ENCODE measurements at places on chromosomes 11 and 22.

GRCh38 chr11:114762408-114762807 lies 84.1 kb downstream of the NXPE2 start:
- DNase-seq, result no peak

DNA sequence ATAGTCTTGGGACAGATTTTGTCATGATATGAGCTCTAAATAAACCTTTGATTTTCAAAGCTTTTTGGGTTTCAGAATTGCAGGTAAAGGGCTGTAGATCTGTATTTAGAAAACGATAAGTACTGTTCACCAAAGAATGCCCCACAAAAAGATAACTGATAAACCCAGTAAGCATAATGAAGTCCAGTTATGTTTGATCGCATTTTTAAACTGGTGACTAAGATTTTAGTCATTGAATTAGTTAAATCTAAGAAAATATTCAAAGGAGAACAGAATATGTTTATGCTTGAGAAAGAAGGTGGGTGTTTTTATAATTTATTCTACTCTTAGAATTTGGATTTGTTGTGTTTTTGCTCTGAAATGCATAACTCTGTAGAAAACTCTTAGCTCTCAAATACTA lies 11.6 kb downstream of the DEPDC7 start:
- no peak for DNase-seq

- DNase-seq, result peak; percentile 78
Observed at GRCh38 chr11:77819411-77819920, 1.1 kb downstream of the RSF1 start.

- DNase-seq, result no peak
Observed at GRCh38 chr22:45867118-45867905, 109.7 kb downstream of the WNT7B start.

DNA sequence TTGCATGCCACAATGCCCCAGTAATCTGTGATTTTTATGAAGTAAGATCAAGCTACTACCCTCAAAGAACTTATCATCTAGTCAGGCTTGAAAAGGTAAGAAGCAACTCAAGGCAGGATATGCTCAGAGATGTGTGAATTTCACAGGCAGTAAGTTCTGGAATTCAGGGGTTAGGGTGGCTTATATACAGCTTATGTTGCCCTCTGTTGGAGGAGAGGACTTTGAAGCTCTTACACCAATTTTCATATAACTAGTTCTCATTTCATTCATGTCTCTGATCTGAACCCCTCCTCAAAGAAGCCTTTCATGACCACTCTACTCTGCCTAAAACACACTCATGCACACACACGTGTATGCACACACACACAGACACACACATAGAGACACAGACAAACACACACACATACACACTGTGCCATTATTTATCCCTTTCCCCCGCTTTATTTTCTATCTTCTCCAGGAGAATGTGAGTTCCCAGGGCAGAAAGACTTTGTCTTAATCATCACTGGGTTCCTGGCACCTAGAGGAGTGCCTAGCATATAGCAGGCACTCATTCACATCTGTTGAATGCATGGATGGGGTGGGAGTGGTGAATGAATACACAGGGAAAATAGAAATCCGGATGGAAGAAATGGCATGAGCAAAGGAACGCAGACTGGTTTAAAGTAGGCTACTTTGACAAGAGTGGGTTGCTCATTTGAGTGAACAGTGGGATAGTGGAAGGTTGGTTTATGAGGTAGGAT lies 220.7 kb upstream of the ZBED5 start:
- DNase-seq, result no peak

DNA sequence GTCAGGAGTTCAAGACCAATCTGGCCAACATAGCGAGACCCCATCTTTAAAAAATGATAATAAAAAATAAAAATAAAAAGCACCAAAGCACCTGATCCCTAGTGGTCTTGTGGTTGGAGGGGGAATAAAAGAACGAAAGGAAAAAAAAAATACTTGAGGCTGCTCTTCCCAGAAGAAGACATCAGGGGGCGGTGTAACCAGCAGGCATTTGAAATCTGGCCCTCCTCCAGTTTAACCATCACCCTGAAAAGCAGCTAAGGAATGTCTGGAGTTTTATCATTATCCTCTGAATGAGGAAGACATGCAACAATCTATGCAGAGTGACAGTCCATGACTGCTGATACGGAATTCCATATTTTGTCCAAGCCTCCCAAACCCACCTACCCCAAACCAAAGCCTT lies 5.6 kb upstream of the KCTD17 start:
- DNase-seq, result no peak

- no peak for DNase-seq
Observed at GRCh38 chr11:44308923-44309477, 939 bp downstream of the ALX4 start.

DNA sequence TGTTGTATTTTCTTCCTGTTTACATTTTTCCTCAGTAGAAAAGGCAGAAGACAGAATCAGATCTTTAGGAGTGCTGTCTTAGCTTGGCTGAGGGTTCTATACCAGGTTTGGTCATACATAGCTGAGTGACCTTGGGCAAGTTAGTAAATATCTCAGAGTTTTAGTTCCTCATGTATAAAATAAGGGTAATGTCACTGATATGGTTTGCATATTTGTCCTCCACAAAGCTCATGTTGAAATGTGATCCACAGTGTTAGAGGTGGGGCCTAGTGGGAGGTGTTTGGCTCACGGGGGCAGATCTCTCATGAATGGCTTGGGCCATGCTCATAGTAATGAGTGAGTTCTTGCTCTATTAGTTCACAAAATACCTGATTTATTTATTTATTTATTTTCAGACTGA lies 7.5 kb upstream of the HTR3A start:
- DNase-seq, result no peak

- DNase-seq, result no peak
Observed at GRCh38 chr11:46117842-46118241, 3.4 kb downstream of the PHF21A start.

DNA sequence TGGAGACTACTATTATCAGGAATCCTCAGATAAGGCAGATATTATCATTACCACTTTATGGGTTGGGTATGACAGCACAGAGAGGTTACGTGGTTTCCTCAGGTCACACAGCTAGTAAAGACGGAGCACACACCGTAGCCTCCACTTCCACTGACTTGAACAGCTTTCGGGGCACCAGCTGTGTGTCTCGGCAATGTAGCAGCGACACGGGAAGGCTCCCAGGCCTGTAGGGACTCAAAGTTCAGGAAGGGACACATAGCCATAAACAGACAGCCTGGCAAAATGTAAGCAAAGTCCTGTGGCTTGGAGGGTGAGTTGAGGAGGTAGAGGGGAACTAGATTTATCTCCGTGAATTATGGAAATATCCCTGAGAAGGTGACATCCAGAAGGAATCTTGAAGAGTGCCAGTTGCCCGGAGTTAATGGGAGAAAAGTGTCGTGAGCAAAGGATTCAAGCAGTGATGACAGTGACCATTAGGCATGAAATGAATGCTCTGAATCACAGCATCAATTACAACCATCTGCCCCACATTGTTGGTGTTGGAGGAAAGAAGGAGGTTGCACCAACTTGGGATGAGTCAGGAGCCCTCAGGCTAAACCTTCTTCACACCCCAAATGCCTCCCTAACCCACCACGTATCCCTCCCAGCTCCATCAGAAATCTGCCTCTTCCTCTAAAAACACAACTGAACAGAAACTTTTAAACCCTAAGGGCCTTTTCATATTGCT lies 106.7 kb upstream of the ASPHD2 start:
- DNase-seq, result no peak

DNA sequence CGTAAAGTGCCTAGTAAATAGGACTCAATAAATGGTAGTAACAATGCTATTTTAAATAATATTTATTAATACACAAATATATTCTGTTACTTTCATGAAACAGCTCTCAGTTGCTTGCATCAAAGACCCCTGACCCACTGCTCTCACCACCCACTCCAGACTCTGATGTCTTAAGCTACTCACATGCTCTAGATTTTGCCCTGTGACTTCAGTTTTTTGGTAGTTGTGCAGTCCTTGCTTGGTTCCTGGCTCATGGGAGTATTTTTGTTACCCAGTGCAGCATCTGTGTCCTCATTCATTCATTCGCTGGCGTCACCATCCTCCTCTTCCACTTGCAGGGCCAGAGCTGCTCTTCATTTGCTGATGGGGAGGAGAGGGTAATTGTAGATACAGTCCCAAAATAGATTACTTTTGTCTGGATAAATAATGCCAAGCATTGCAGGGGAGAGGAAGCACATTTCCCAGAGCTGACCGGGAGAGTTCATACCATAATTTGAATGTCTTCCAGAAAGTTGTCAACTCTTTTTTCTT lies 12.7 kb downstream of the MRPL48 start:
- no peak for DNase-seq

- DNase-seq, result no peak
Observed at GRCh38 chr11:11113626-11114025, 239.4 kb downstream of the CSNK2A3 start.

GRCh38 chr11:119685111-119685746 lies 43.8 kb downstream of the NECTIN1 start:
- no peak for DNase-seq

DNA sequence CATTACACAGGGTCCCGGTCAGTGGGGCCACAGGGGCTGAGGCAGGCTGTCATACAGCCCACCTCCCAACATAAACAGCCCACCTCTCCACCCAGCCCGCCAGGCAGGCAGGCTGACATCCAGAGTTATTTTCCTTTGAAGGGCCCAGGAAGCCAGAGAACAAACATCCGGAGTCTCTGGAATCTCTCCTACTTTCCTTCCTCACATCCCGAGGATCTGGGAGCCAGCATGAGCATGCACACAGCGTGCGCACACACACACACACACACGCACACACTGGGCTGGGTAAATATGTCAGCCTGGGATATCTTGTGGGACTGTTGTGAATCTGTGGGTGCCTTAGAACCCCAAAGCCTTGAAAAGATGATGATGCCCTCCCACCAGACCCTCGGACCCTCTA lies 55.4 kb downstream of the PDE2A start:
- no peak for DNase-seq

DNA sequence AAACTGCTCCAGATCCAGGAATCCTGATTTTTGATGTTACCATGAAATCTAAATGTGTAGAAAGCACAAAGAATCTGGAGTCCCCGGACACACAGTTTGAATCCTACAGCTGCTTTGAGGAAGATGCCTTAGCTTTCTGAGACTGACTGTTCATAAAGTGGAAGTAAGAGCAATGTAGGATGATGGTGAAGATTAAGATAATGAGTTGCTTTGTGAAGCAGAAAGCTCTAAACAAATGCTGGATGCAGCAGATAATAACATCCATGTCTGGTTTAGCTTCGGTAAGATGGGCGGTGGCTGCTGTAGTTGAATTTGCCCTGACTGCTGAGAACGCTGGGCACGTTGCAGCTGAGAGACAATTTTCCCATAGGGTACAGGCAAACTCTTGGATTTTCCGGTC lies 20.1 kb downstream of the OVOL1 start:
- no peak for DNase-seq

- peak; percentile 13 for DNase-seq
Observed at GRCh38 chr11:68904248-68904847, 657 bp downstream of the IGHMBP2 start.

GRCh38 chr11:121451986-121452608 lies at the start of gene SORL1:
TSS of gene SORL1 (plus strand) at chr11:121452314. CDS start at chr11:121452332, 18 bp downstream.
- DNase-seq, result peak; percentile 71

DNA sequence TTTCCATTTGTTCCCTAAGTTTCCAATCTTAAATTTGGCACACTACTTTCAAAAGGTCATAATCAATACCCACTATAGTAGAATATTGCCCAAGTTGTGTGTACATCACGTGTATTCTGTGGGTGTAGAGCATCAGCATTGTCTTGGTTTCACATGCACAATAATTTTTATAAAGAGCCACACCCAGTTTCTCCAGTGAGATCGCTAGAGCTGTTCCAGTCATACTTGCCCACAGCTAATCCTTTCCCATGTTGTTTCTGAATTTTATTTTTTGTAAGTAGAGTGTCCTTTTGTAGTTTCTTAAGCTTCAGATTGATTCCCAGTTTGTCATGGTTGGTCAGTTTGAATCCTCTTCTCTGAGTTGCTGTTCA lies 13.7 kb downstream of the FAM118B start:
- no peak for DNase-seq

DNA sequence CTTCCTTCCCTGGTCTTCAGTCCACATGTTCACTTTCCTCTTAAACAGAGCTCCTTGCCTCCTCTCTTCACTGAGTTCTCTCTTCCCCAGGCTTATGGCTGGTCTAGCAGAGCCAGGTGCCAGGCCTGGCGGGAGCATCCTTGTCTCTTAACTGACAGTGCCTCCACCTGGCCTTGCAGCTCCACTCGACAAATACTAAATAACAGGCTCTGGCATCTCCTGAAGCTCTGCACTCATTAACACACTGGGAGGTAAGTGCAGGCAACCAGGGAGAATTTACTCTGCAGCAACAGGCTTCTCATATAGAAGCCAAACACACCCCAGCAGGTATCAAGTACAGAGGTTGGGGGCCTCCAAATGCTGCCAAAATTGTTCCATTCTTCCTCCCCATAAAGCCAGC lies 438.1 kb downstream of the SOX6 start:
- DNase-seq, result no peak

- DNase-seq, result no peak
Observed at GRCh38 chr11:59728154-59728553, 14.5 kb upstream of the OR10V1 start.

- no peak for DNase-seq
Observed at GRCh38 chr11:121670266-121670665, 217.5 kb upstream of the SORL1-AS1 start.

DNA sequence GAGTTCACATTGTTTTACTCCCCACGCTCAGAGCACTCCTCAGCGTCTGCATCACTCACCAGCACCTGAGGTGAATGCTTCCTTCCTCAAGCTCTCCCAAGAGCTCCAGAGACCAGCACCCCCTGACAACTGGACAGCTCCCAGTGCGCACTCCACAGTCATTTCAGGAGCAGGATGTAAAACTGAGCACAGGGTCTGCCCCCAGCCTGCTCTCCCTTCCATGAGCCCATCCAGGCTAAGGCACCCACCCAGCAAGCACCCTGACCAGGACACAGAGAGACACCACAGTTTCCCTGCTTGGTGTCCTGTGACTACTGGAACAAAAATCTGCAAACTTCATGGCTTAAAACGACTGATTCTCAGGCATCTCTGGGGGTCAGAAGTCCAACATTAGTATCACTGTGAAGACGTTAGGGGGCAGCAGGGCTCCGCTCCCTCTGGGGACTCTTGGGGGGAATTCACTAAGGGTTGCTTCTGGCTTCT lies 3.3 kb downstream of the SCGB1D2 start:
- no peak for DNase-seq

DNA sequence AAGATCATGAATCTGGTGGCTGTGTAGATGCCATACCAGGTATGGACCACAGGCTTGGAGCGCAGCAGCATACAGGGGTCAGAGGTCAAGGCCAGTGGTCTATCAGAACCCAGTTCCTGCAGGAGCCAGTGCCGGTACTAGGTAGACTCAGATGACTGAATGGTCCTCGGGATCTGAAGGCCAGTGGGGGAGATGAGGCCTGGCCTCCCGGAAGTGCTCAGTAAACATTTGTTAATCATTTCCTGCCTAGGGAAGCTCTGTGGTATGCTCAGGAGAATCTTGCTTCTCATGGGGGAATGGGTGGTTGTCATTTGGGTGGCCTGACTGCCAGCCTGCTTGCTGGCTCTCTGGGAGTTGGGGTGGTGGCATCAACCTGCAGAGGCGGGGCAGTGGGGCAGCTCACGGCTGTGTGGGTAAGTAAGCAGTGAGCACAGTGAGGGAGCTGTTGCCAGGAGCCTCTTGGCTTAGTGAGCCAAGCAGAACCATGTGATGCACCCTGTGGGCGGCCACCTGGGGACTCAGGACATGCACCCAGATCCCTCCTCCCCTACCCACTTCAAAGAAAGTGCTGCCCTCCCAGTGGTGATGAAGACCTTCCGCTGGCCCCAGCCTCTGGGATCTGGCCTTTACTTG lies 33.0 kb downstream of the PTPRJ start:
- peak; percentile 52 for DNase-seq

GRCh38 chr11:19980388-19980787 lies 179.9 kb downstream of the DBX1 start:
- DNase-seq, result no peak

GRCh38 chr11:7449841-7450214 lies 35.5 kb upstream of the OLFML1 start:
- DNase-seq, result no peak
